ENCODE measurements at places on chromosomes 1 and 21.

GRCh38 chr1:31701091-31701736, 2.6 kb downstream of the COL16A1 start:
- no peak for DNase-seq

DNA sequence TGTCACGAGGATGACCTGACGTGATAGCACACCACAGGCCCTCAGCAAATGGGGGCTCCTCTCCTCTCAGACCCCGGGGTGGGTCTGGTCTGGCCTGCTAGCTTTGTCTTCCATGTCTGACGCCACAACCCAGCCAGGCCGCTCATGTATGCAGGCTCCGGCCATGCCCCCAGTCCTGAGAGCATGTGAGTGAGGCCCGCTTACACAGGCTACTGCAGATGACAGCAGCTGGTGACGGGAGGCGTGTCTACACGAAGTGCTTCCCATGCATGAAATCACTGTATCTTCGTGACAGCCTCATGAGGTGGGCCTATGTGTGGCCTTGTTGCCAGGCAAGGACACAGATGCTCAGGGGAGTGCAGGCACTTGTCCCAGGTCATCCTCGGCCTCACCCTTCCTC, 16.4 kb downstream of the WNT4 start:
- no peak for DNase-seq

GRCh38 chr1:187629075-187629474, 800.3 kb downstream of the PLA2G4A start:
- DNase-seq: no peak

GRCh38 chr1:156076609-156077429, 5.4 kb downstream of the MEX3A start:
- no peak for DNase-seq

DNA sequence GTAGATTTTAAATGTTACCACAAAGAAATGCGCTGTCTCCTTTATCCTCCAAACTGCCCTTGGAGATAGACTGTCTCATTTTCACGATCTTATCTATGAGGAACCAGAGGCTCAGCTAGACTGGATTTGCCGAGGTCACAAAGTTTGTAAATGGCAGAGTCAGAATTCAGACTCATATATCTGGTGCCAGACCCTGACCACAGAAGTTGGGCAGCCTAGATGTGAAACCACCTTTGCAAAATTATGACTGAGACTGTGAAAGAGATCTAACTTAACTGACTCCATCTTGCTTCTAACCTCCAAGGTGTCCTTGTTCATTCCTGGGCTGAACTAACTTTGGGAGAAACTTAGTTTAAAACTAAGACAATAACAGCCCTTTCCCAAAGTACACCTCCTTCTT, 14.1 kb downstream of the CNR2 start:
- DNase-seq: no peak

DNA sequence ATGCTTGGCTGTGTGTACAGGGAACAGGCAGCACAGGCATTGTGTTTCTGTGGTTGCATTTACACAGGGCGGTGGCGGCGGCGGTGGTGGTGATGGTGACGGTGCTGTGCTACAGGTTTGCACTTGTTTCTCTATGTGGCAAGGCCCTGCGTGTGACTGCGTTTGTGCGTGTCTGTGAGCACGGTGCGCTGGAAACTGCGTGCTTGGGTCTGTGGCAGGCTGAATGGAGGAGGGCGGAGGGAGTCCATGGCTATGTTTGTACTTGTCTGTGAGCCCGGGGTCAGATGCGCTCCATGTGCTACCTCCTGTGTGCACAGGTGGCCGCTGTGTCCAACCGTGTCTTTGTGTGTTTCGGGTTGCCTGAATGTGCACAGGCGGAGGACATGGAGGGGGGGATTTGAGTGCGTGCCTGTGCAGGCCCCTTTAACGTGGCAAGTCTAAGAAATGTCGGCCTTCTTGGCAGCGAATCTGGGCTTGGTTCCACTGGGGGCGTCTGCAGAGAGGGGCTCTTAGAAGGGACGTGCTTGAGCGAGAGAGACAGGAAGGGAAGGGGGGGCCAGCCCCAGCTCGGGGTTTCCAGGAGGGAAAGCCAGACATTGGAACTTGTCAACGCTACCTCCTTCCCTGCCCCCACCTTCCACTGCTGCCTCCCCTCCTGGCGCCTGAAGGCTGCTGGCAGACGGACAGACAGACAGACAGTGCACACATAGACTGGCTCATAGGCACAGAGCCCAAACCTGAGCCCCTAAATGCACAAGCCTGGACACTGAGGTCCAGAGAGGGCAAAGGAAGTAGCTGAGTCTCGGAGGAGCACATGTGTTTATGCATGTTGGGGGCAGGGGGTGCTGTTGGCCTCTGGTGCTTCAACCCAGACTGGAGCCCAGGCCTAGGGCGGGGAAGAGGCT, 32.7 kb upstream of the WASF2 start:
- peak; percentile 34 for DNase-seq

DNA sequence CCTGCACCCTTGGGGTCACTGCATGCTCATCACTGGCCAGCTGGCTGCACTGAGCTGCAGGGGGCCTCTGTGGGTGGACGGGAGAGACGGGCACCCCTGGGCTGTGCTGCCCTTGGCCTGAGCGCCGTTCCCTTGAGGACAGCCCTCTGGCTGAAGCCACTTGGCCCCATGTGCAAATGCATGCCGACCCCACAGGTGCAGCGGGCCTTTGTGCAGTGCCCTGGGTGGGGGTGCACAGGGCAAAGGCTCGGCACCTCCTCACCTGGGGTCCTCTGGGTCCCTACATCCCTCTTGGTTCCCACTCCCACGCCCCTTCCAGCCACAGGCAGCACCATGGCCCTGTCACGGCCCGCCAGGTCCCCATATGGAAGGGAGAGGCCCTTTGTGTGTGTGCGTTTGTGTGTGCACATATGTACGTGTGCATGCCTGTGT, 41.3 kb downstream of the COQ8A start:
- DNase-seq: no peak

GRCh38 chr1:82836213-82836972, 1035.7 kb downstream of the ADGRL2 start:
- no peak for DNase-seq

Measured in activated CD4-positive, CD25-positive, alpha-beta regulatory T cell (primary cell).